Mucosa of descending colon (tissue), 3 donors: ENCODE measurements at places on chromosomes 3 and 15. TPM values are rescaled to one million over a fixed set of nuclear protein-coding genes. Genes with fewer than 3 reads are reported as not detected.

DNA sequence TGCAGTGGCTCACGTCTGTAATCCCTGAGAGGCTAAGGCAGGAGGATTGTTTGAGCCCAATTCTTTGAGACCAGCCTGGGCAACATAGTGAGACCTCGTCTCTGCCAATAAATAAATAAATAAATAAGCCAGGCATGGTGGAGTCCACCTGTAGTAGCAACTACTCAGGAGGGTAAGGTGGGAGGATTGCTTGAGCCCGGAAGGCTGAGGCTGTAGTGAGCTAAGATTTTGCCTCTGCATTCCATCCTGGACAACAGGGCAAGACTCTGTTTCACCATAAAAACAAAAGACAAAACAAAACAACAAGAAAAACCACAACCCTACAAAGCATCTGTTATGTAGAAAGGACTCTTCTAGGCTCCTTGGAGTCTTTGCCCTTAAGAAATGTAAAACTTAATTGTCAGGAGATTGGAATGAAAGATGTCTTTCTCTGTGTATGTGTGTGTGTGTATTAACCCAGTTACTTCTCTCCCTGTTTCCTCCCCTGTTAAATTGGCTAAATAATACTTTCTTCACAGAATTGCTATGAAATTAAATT, 9.5 kb downstream of the NECTIN3 start:
- no peak for DNase-seq

- DNase-seq: no peak
These were observed 37.0 kb downstream of the FRMD5 start for GRCh38 chr15:44158111-44158510.

DNA sequence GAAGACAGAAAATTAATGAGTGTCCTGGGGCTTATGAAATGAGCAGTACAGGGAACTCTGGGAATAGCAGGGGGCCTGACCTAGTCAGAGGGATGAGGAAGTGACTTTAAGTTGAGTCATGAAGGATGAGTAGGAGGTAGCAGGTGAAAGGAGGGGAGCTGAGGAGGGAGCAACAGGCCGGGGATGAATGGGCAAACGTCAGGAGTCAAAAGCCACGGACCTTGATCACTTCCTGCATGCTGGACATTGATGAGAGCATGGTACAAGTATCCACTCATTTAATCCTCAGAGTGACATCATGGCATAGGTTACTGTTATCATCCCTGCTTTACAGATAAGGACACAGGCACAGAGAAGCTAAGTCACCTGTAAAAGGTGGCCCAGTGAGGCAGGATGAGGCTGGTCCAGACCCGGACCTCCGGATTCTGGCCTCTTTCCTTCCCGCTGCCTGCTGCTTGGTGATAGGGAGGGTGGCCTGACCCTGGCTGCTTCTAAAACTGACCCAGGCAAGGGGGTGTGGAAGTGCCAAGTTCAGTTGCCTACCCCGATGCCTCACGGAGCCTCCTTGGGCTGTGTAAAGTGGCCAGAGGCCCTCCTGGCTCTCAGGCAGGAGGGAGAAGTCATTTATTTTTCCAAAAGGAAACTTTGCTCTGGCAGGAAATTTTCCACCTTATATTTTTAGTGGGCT, 7.6 kb downstream of the CORO2B start:
- DNase-seq: no peak

- no peak for DNase-seq
These were observed 79.4 kb downstream of the KLF15 start for GRCh38 chr3:126277629-126278378.

- DNase-seq: no peak
These were observed 14.6 kb upstream of the PIK3CA start for GRCh38 chr3:179133575-179133974.

DNA sequence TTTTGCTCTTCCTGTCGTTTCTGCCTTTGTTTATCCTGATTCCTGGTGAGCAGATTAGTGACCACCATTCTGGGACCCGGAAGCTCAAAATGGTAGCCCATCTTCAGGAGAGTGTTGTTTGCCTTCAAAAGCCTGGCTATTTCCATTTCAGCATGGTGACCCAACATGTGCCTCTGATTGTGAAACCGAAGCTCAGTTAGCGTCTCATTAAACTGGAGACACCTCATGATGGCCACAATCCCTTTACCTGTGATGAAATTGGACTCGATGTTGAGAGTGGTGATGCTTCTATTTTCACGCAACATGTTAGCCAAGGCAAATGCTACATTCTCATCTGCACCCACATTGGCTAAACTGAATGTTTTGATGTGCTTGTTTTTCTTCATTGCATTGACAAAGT, 3.3 kb downstream of the LMOD3 start:
- no peak for DNase-seq

DNA sequence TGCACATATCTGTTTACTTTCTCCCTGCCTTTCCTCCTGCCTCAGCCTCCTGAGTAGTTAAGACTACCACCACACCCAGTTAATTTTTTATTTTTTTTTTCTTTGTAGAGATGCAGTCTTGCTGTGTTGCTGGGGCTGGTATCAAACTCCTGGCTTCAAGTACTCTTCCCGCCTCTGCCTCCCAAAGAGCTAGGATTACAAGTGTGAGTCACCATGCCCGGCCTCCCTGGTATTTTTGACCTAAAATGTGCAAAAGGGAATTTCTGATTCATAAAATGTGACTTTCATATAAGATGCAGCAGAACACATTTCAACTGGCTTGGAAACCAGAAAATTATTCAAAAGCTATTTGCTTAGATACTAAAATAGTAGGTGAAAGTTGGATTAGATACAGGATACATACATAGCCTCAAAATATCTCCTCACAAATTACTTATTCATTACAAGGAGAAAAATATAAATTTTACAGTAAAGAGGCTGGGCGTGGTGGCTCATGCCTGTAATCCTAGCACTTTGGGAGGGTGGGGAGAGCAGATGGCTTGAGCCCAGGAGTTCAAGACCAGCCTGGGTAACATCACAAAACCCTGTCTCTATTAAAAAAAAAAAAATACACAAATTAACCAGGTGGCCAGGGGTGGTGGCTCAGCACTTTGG, 32.0 kb downstream of the MAP4 start:
- no peak for DNase-seq

DNA sequence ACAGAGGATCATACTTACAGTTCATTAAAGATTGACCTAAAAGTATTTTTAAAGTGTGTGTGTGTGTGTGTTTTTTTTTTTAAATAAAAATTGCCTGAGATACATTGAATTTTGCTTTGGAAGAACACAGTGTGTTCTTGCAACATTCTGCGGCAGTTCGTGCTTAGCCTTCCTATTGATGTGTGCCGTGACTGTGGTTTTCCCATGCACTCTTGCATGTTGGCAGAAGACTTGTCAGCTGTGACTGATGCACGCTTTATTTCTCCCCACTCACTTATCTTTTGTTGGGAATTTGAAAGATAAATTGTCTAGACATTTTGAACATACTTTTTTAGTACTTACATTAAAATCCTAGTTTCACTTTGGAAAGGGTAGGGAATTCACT, 136.3 kb upstream of the LRRFIP2 start:
- no peak for DNase-seq

GRCh38 chr3:31157893-31158620, 263.6 kb upstream of the GADL1 start:
- no peak for DNase-seq

DNA sequence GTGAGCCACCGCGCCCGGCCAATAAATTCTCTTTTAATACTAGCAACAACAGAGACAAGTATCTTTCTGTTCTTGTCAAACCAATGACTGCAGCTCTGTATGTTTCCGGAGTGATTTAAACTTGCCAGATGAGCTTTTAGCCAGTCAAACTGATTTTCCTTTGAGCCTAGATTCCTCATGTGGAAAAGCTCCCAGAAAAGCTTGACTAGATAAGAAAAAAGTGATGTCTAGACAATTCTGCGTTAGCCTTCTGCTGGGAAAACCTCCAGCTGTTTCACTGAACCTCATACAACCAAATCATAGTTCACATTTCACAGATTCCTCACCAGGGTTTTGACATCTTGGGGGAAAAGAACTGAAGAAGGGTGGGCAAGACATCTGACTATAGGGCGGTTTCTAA, 78.6 kb downstream of the MAGI1 start:
- DNase-seq: no peak

GRCh38 chr3:42005401-42005800, 43.5 kb upstream of the ULK4 start:
- DNase-seq: no peak

- DNase-seq: no peak
These were observed 185.8 kb upstream of the PPP2R3A start for GRCh38 chr3:135779590-135780235.

GRCh38 chr3:168124791-168125190, 29.1 kb upstream of the GOLIM4 start:
- DNase-seq: no peak

DNA sequence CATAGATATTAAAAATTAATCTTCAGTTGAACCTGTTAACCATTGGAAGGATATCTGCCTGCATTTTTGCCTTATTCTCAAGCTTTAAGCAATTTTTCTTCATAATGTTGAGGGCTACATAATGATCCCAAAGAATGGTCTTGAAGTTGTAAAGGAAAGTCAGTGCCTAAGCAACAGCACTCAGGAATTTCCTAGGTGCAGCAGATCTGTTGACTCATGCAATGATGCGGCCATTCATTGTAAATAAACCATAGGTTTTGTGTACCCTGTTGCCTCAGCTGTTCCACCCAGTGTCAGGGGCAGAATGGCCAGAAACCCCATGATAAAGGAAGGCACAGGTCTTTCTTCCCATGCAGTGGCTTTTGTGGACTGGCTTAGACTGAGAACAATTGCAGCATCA, 78.4 kb upstream of the TRIM42 start:
- no peak for DNase-seq

GRCh38 chr3:105459566-105460290, 93.0 kb downstream of the ALCAM start:
- no peak for DNase-seq

GRCh38 chr3:110149763-110150162, 812.4 kb upstream of the DPPA4 start:
- DNase-seq: no peak

- DNase-seq: peak; percentile 55
These were observed 98.6 kb downstream of the SUCNR1 start for GRCh38 chr3:151971814-151972579.

- peak; percentile 28 for DNase-seq
These were observed 30.5 kb downstream of the RFTN1 start for GRCh38 chr3:16482770-16483531.

DNA sequence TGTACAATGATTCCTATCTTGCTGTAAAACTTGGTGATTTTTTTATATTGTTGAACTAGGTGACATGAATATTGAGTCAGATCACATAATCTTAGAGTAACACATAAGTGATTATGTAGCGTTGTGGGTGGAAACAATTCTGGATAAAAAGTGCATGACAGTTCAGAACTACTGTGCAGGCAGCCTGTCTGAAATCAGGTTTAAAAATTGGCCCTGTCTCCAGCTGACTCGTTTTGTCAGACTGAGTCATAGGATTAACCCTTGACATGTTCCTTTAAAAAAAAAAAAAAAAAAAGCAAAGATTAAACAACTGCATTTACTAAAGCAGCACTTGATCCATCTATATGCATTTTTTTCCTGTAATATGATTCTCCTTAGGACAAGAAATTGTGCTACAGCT, 160.0 kb upstream of the CGNL1 start:
- DNase-seq: no peak

DNA sequence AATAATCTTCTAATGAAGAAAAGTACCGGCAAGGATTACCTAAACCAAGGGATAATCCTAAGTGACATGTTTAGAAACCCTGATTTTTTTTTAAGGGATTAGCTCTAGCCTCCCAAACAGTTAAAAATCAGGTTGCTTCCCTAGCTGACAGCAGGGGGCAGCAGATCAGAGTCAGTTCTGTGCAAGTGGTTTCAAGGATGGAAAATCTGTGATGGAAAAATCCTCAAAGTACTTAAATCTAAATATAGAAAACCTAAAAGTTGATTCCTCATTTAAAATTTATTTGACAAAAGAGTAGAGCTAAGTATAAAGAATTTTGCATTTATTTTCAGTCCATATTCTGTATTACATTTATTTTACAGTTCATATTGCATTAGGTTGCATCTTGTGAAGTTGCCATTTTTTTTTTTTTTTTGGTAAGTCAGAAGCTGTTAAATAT, 107.6 kb downstream of the PEX5L start:
- DNase-seq: peak; percentile 51

DNA sequence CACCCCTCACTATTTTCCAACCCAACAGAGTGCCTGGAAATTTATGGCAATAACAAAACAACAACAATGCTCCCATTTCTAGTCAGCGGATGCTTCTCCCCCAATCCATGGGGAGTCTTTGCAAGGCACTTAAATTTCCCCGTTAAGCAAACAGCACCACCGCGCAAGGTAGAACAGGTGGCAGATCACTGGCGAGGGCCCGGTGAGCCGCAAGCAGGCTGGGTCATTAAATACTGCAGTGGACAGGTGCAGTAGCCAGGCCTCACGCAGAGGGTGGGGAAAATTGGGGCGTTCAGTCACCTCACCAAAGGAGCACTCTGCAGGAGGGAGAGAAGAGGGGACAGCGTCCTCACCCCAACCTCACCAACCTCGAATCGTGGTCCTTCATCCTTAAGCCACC, 147.5 kb downstream of the NTRK3 start:
- no peak for DNase-seq

- no peak for DNase-seq
These were observed 28.4 kb downstream of the ANKRD28 start for GRCh38 chr3:15769256-15769915.

DNA sequence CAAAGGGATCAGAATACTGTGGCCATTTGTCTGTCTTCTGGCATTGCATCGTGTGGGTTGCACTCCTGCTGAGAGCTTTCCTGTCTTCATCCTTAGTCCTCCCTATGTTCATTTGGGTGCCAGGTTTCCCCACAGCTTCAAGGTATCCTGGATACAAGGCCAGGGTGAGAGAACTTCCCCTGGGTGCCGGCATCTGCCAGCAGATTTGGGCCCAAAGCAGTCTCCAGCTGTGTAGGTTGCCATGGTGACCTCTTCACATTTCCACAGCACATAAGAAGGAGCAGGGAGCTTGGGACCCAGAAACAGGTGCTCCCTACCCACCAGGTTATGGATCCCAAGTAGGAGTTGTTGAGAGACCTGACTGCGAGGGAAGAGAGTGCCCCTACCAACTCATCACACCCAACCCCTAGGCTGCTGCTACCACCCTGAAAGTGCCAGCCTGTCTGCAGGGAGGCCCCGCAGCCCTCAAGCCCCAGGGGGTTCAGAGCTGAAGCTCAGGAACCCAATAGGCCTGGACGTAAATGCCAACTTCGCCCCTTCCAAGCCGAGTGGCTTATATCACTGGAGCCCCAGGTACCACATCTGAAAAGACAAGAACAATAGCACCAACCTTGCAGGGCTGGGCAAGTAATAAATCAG, 19.9 kb downstream of the TTC21A start:
- no peak for DNase-seq

GRCh38 chr3:134651347-134652041, 672 bp upstream of the KY start:
- DNase-seq: no peak

The TRH gene
- not detected for total RNA-seq

The COL7A1 gene
- 6.8 TPM for total RNA-seq

The EFHB gene
- 1.1 TPM for total RNA-seq

The PROK2 gene
- not detected for total RNA-seq

The ACTL6A gene
- 40.7 TPM for total RNA-seq

The MYO9A gene
- total RNA-seq: 40.0 TPM

The CYP8B1 gene
- total RNA-seq: not detected

The CHAC1 gene
- 3.1 TPM for total RNA-seq

The FANCD2 gene
- 5.4 TPM for total RNA-seq
